ENCODE measurements at places on chromosomes 2 and 18.

- no peak for DNase-seq
Observed at GRCh38 chr2:69735686-69736085, 6.2 kb upstream of the ANXA4 start.

GRCh38 chr2:50066873-50067272 lies 912.6 kb upstream of the FSHR start:
- DNase-seq: no peak

- no peak for DNase-seq
Observed at GRCh38 chr2:189702071-189702470, 27.6 kb downstream of the ANKAR start.

DNA sequence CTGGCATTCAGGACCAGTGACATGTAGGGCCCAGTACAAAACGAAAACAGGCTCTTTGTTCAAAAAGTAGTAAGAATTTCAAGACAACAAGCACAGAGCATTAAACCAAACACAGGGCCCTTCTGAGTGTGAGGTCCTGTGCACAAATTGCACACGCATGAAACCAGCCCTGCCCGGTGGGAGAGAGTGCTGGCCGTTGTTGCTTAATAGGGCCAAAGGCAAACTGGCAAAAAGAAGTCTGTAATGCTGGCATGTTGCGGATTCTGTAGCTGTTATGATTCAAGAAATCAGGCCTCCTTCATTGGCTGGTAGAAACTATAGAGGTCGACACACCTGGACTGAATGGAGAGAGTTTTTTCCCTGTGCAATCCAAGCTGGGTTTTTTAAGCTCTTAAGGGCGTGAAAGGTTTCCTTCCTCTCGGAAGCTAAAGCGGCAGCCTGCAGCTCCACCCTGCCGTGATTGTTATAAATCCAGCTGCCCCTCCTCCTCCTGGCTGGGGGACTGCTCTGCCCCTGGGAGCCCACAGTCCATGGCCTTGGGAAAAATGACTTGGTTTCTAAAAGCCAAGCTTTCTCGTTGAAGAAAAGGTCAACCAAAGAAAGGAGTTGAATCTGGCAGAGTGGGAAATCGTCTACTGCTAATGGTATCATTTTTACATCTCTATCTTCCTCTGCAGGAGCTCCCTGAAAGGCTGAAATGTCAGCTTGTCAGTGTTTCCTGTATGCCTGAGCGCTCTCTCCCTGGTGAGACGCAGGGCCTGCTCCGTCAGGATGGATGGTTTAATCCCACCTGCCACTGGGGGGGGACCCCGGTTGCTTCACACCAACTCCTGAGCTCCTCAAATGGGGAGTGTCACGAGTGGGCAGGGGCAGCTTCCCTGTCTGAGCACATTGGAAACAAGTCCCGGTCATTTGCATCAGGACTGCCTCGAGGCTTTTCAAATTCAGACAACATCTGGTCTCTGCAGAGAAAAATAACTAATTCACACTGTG lies 143.6 kb downstream of the ALPK2 start:
- DNase-seq: no peak

- DNase-seq: no peak
Observed at GRCh38 chr18:12366379-12366778, 10.6 kb downstream of the AFG3L2 start.

- no peak for DNase-seq
Observed at GRCh38 chr2:10462178-10463083, 14.3 kb upstream of the ODC1 start.

- DNase-seq: no peak
Observed at GRCh38 chr18:75441896-75442295, 14.4 kb upstream of the SMIM21 start.

DNA sequence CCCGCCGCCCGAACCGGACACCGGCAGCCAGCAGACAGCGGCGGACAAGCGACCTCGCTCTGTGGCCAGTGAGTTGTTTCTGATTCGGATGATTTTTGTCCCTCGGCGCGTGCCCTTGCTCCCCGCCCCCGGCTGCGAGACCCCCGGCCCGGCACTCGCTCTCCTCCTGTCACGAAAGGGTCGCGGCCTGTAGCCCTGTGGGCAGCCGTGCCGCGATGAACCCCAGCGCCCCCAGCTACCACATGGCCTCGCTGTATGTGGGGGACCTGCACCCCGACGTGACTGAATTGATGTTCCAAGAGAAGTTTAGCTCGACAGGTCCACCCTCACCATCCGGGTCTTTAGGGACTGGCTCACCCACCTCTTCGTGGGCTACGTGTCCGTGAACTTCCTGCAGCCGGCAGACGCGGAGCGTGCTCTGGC lies 1257.5 kb upstream of the ACVR2A start:
- no peak for DNase-seq

- DNase-seq: no peak
Observed at GRCh38 chr2:28713577-28714298, 37.9 kb upstream of the PPP1CB start.

- no peak for DNase-seq
Observed at GRCh38 chr2:96940980-96941775, 45.2 kb downstream of the FAM178B start.

DNA sequence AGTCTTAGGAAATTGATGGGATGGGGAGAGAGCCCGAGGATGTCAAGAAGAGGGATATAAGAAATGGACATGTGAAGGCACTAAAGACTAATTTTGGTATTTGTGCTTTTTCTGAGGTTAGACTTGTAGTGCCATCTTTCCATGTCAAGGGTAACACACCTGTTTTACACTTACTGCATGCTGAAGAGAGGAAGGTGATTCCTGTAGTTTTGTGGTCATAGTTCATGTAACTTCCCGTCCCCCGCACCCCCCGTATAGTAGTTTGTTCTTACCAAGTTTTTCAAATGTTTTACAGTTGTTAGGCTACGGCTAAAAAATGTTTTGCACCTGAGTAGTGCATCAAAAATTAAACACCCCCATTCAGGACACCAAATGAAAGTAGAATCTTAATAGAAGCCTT lies 73.8 kb downstream of the CLIP4 start:
- DNase-seq: no peak

GRCh38 chr18:25725501-25725900 lies 364.9 kb downstream of the SS18 start:
- no peak for DNase-seq

- no peak for DNase-seq
Observed at GRCh38 chr2:102142829-102143449, 393 bp downstream of the IL1R1 start.

GRCh38 chr18:11980163-11980493 lies 1.2 kb upstream of the IMPA2 start:
- DNase-seq: no peak

DNA sequence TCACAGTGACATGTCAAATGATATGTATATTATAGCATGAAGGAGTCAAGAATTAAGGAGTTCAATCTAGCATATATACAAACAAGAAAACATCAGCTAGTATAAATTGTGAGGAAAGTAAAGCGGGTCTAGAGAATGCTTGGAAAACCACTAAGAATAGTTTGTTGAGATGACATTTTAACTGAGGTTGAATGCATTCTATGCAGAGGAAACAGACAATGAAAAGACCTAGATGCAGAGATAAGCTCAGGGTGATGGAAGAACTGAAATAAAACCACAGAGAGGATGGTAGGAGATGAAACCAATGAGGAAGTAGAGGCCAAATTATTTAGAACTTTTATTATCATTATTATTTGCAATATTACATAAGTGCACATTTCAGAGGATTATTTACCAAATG lies 803.6 kb upstream of the FANCL start:
- no peak for DNase-seq

GRCh38 chr18:34528177-34528576 lies 181.9 kb upstream of the DTNA start:
- no peak for DNase-seq

DNA sequence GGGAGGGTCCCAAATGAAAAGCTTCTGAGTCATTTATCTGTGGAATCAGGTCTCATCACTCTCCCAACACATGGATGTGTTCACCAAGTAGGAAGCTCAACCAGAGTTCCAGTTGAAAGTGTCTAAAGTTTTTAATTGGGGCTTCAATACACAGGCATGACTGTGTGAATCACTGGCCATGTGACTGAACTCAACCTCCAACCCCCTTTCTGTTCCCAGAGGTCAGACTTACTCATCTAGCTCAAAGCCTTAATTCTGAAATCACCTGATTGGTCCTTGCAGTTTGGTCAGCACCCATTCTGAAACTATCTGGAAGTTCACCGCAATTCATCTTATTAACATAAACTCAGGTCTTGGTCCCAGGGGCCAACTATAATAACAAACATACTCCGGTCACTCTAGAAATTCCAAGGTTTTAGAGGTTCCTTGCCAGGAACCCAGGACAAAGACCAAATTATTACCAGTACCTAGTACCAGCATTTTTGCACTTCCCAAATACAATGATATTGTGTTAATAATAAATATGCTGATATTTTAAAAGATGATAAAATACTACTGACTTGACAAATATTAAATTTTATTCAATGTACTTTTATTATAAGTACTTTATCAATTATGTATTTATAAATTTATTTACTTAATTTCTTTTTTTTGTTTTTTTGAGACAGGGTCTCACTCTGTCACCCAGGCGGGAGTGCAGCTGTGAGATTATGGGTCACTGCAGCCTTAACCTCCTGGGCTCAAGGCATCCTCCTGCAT lies 10.7 kb upstream of the RBM45 start:
- DNase-seq: no peak

GRCh38 chr2:15906778-15907177 lies 33.6 kb upstream of the MYCN start:
- DNase-seq: no peak

DNA sequence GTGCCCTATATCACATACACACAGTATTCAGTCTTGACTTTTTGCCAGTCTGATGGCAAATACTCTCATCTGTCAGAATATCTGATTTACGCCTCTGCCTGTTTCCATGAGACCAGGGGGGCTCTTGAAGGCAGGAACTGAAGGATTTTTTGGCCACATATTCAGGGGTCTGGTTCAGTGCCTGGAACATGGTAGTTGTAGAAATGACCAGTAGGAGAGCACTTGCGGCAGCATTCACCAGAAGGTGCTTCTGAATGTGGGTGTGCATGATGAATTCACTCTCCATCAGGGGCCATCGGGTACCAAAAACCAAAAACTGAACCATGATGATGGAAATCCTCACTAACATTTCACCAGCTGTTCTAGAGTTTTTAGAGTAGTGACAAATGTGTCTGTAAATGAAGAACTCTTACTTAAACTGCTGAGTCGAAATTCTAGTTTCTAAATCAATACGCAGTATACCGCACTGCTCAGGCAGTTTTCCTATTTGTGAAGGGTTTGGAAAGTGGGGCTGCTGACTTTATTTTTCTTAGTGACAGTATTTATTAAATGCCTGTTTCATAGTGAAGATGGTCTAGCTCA lies 54.6 kb downstream of the MERTK start:
- no peak for DNase-seq

GRCh38 chr18:76710646-76711520 lies 111.5 kb upstream of the ZNF236 start:
- no peak for DNase-seq

GRCh38 chr2:43383533-43383932 lies 157.1 kb upstream of the ZFP36L2 start:
- DNase-seq: no peak

- DNase-seq: no peak
Observed at GRCh38 chr18:80223581-80224148, 23.6 kb downstream of the PARD6G start.

DNA sequence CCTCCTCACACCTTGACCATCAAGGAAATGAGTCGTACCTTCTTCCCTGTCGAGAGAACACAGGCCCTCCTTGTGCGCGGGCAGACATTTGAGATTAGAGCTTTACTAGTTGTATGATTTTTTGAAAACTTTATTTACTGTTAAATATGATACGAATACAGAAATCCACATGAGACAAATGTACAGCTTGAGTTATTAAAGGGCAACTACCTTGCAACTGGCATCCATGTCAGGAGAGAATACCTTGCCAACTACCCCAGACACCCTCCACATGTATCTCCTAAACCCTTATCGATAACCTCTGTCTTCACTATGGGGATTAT lies 28.3 kb downstream of the KLHL23 start:
- no peak for DNase-seq

DNA sequence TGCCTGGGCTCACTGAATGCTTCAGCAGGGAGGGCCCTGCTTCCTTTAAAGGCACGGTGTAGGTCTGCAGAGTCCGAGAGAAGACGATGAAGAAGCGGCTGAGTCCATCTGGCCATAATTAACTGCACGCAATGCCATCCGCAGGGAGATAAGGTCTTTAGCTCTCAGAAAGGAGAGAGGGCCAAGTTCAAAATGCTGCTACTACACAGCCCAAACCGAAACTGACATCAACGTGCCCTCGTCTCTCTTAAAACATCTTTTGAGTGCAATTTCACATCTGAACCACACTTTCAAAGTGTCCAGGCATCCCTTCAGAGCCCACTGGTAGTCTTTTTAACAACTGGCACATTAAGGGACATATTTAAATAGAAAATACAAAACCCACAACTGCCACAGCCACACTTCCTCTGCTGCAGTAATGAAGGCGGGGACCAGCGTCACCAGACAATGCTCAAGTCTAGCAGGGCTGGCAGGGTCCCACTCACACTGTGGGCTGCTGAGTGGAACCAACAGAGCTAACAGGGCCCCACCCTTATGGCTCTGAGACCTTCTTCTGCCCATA lies 35.8 kb downstream of the ST3GAL5 start:
- DNase-seq: no peak

- DNase-seq: no peak
Observed at GRCh38 chr2:195663007-195663406, 6.0 kb downstream of the SLC39A10 start.

- no peak for DNase-seq
Observed at GRCh38 chr2:200188876-200189275, 117.6 kb upstream of the SPATS2L start.

GRCh38 chr2:65232636-65233035 lies 5.0 kb downstream of the ACTR2 start:
- DNase-seq: no peak

DNA sequence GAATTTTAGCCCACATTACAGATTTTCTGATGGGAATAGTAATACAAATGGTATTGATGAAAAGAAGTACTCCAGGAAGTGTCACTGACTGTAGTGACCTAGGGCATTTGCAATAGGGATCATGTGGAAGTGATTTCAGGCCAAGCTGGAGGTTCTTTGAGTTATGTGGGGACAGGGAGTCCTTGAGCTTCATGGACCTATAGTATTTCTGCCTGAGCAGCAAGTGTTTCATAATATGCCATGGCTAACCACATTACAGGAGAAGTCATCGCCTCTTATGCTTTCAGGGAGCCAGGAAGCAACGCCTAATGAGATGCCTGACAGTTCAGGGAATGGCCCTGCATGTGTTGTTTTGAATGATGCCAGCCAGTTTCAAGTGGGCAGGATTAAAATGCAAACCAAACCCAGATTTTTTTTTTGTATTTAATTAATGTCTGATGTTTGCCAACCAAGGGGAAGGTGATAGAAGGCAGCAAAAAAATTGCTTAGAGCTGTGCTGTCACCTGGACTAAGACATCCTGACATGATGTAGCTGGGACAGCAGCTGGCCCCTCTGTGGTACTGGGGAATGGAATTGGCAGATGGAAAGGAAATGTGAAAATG lies 109.5 kb downstream of the RAPGEF4 start:
- no peak for DNase-seq

DNA sequence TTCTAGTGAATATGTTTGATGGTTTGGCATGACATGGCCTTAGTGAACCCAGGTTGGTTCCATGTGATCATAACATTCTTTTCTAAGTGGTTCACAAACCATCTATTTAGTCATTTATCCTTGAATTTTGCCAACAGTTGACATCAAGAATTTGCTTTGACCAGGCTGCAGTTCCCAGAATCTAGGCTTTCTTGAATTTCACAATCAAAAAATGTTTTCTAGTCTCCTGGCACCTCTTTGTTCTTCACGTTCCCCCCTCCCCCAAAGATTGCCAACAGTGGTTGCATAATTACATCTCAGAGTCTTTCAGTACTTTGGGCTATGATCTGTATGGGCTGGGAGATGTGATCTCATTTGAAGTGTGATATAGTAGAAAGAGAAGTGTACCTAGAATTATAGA lies 124.0 kb downstream of the GATA6 start:
- no peak for DNase-seq

GRCh38 chr18:23943104-23943503 lies 71.5 kb upstream of the TTC39C start:
- DNase-seq: no peak
